Erythroblast (primary cell): ENCODE measurements at places on chromosomes 3 and 15.

- peak; percentile 6 for DNase-seq
Observed at GRCh38 chr3:43497905-43498365, 123.9 kb downstream of the ANO10 start.

GRCh38 chr3:30934208-30934550 is 39.7 kb upstream of the GADL1 start:
- no peak for DNase-seq

GRCh38 chr15:56950979-56951378 is 32.5 kb downstream of the TCF12 start:
- DNase-seq = no peak

GRCh38 chr3:67296039-67296892 is 298.2 kb downstream of the KBTBD8 start:
- no peak for DNase-seq

DNA sequence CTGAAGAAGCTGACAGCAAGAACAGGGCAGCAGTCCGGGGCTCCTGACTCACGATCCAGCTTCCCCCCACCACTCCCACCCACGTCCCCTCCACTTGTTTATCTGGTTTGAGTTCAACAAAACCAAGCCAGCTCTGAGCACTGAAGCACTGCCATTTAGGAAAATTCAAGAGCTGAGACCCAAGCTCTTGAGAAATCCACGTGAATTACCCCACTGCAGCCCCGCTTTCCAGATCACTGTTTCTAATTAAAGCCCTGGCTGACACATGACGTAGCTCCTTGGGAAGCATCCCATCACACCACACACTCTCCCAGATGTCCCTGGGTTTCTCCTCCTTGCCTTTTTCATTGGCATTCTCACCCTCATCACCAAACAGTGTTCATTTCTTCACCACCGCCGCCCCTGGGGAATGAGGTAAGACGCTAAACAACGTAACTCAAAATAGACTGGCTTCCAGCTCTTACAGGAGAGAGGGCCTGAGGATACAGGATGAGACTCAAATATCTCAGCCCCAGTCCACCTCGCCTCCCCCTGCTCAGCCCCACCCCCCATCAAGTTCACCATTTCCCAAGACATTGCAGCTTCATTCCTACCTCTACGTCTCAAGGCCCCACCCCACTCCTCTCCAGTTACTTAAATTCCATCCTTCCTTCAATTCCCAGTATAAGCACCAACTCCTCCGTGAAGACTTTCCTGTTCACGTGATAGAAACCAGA is 95.4 kb downstream of the SRGAP3 start:
- DNase-seq = no peak

GRCh38 chr3:87855616-87856015 is 203.2 kb downstream of the CGGBP1 start:
- no peak for DNase-seq
